Thyroid gland (tissue), 4 donors: ENCODE measurements at places on chromosomes 2 and 18. TPM values are rescaled to one million over a fixed set of nuclear protein-coding genes. Genes with fewer than 3 reads are reported as not detected.

DNA sequence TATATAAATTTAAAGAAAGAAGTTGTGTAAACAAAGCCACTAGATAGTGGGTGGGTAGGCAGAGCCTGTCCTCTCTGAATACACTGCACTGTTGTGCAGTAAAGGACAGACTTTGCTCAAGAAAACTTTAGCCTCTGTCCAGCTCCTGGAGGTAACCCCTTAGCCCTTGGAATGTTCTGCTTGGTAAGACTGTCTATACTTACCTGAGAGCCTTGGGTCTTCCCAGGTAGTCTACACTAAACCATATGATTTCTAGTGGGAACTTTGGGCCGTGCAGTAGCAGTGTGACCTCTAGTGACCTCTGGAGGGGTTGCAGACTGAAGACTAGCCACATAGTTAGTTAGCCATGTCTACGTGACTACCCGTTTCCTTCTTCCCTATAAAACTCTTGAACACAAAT lies 678.3 kb upstream of the NRXN1 start:
- no peak overlapping the region for H3K4me3 ChIP-seq
- H3K27me3 ChIP-seq: no peaks in the 10 kb centered on the region
- peaks cover 4% of the 10 kb centered on the region for H3K4me1 ChIP-seq

GRCh38 chr2:181324912-181325311 lies 132.3 kb upstream of the ITGA4 start:
- no peak overlapping the region for H3K4me3 ChIP-seq
- no peaks in the 10 kb centered on the region for H3K36me3 ChIP-seq
- H3K27ac ChIP-seq: no peak overlapping the region
- no peaks in the 10 kb centered on the region for H3K27me3 ChIP-seq
- H3K4me1 ChIP-seq: no peaks in the 10 kb centered on the region
- DNase-seq: no peak

DNA sequence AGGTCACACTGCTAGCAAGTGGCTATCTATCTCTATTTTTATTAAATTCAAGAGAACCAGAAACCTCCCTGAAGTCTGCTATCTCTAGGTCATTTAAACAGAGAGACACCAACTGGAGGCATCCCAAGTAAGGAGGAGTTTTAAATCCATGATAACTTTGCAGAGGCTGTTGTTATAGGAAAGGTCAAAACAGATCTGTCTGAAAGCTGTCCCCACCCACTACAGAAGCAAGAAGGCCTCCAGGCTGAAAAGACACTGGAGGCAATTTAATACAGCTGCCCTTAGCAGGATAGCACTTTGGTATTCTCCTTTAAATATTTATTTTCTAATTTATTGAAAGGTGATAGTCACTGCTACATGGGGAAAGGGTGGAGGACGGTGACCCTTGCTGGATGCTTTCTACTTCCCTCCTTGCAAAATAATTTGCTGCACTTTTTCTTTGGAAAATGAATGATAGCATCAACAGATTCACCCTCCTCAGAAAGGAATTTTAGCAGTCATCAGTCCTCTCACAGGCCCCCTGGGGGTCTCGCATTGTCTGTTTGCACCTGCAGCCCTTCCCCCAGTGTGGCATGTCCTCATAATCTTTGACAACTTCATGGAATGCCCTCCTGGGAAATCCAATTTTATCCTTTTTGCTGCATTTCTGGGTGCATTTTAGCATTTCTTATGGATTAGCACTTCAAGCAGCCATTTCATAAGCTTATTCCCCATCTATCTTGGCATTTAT lies 429.5 kb upstream of the TNP1 start:
- no peak overlapping the region for H3K4me3 ChIP-seq
- DNase-seq: no peak
- no peaks in the 10 kb centered on the region for H3K4me1 ChIP-seq
- no peaks in the 10 kb centered on the region for H3K27me3 ChIP-seq

- H3K27me3 ChIP-seq: no peaks in the 10 kb centered on the region
- DNase-seq: peak; percentile 42
- H3K4me1 ChIP-seq: peaks cover 10% of the 10 kb centered on the region
Measured at GRCh38 chr2:200138391-200139124, 167.9 kb upstream of the SPATS2L start.

- no peak overlapping the region for H3K27ac ChIP-seq
- no peak overlapping the region for H3K4me3 ChIP-seq
- no peak for DNase-seq
- no peaks in the 10 kb centered on the region for H3K4me1 ChIP-seq
- no peaks in the 10 kb centered on the region for H3K36me3 ChIP-seq
- no peaks in the 10 kb centered on the region for H3K27me3 ChIP-seq
Measured at GRCh38 chr2:214412679-214413078, 1.8 kb downstream of the VWC2L start.

GRCh38 chr2:233433794-233434193 lies 79.5 kb downstream of the DGKD start:
- no peak overlapping the region for H3K4me3 ChIP-seq
- peaks cover 10% of the 10 kb centered on the region for H3K4me1 ChIP-seq
- H3K27me3 ChIP-seq: no peaks in the 10 kb centered on the region
- H3K36me3 ChIP-seq: peaks cover 21% of the 10 kb centered on the region
- no peak overlapping the region for H3K27ac ChIP-seq
- DNase-seq: no peak

DNA sequence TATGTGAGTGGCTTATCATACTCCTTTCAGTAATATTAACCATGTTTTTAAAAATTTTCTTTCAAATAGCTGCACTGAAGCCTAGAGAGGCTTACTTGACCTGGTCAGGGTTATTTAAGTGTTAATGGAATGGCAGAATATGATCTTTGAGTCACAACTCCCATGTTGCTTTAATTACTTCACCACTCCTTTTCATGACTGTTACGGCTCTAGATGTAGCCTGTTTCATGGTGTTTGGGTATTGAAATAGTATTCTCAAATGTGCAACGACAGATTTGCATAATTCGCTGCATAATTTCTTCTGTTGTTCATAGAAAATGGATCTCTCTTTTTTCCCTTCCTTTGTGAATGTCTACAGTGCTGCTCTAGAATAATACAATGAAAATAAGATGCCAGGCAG lies 51.6 kb upstream of the PLA2R1 start:
- H3K4me3 ChIP-seq: no peak overlapping the region
- no peaks in the 10 kb centered on the region for H3K36me3 ChIP-seq
- no peaks in the 10 kb centered on the region for H3K4me1 ChIP-seq
- no peak overlapping the region for H3K27ac ChIP-seq
- H3K27me3 ChIP-seq: no peaks in the 10 kb centered on the region

DNA sequence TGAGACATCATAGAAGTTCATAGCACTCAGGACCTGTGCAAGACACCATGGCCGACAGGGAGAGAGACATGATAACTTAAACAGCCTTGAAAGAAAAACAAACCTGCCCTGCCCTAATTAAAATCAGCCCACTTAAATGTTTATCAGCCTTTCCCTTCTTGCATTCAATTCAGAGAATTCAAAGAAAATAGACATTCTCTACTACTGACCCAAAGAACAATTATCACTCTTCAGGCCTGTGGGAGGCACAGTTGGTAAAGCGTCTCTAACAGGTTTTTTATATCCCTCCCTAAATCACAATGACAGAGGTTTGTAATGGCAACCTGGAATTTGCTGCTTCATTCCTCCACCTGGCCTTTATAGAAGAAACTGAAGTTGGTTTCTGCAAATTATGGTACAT lies 1.7 kb downstream of the CDK15 start:
- H3K27ac ChIP-seq: no peak overlapping the region
- no peaks in the 10 kb centered on the region for H3K27me3 ChIP-seq
- no peak overlapping the region for H3K4me3 ChIP-seq
- H3K4me1 ChIP-seq: no peaks in the 10 kb centered on the region
- H3K36me3 ChIP-seq: no peaks in the 10 kb centered on the region

DNA sequence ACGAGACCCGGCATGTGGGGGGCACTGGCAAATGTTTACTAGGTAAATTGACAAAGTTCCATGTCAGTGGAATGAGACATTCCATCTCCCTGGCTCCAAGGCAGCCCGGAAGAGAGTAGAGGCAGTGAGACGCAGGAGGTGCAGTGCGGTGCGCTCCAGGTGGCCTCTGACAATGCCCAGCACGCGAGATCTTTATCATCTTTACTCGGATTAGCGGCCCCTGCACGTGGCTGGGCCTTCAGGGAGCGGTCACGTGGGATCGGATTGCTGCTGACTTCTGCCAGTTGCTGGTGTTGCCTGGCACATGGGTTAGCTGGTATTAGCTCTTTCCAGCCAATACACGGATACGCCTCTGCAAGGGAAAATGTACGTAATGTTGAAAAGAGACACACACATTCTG lies 151.2 kb upstream of the ALKAL2 start:
- no peak overlapping the region for H3K27ac ChIP-seq
- no peak for DNase-seq
- H3K4me3 ChIP-seq: no peak overlapping the region
- H3K27me3 ChIP-seq: no peaks in the 10 kb centered on the region

DNA sequence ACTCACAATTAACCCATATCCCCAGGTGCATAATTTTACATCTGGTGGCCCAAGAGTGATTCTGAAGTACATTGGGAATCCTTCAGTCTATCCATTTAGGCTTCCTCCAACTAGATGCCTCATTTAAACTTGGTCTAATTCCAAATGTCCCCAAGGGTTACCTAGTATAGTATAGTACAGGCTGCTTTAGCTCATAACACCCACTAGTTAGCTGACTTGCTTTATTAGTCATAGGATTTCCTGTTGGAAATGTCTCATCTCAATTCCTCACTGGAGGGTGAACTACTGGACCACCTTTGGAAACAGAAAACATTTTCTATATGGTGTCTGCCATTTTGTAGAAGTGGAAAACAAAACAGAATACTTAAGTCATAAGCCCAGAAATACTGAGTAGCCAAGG lies 202.5 kb upstream of the SESTD1 start:
- no peaks in the 10 kb centered on the region for H3K27me3 ChIP-seq
- no peak overlapping the region for H3K27ac ChIP-seq
- no peak overlapping the region for H3K4me3 ChIP-seq
- no peak for DNase-seq
- H3K4me1 ChIP-seq: no peaks in the 10 kb centered on the region

DNA sequence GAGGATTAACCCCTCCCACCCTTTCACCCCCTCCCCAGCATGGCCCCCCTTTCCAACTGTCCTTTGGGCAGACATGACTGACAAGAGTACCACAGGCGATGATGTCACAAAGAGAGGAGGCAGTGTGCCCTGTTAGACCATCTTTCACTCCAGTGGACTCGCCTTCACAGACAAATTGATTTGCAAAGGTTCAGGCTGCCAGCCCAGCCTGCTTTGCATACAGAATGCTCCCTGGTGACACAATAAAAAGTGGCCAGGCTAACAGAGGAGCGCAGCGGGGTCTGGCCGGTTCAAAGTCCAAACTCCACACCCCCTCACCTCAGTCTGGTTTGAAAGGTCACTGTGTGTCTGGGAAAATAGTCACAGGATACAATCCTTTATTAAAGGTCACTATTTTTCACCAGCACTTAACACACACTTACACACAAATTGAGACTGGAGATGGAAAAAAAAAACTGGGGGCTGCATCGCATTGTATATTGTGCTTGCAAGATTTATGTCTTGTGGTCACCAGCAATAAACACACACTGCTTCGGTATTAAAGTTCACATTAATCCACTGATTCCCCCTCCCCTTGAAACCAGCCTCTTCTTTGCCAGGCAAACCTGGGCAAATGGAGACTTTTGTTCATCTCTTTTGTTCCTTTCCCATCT lies 236.9 kb downstream of the BCL11A start:
- H3K4me1 ChIP-seq: no peaks in the 10 kb centered on the region
- no peaks in the 10 kb centered on the region for H3K36me3 ChIP-seq
- DNase-seq: no peak
- no peaks in the 10 kb centered on the region for H3K27me3 ChIP-seq
- no peak overlapping the region for H3K4me3 ChIP-seq

- no peak overlapping the region for H3K4me3 ChIP-seq
- H3K27me3 ChIP-seq: no peaks in the 10 kb centered on the region
- no peak for DNase-seq
- H3K4me1 ChIP-seq: no peaks in the 10 kb centered on the region
- H3K27ac ChIP-seq: no peak overlapping the region
- no peaks in the 10 kb centered on the region for H3K36me3 ChIP-seq
Measured at GRCh38 chr2:6948677-6949351, 31.6 kb downstream of the RNF144A start.

DNA sequence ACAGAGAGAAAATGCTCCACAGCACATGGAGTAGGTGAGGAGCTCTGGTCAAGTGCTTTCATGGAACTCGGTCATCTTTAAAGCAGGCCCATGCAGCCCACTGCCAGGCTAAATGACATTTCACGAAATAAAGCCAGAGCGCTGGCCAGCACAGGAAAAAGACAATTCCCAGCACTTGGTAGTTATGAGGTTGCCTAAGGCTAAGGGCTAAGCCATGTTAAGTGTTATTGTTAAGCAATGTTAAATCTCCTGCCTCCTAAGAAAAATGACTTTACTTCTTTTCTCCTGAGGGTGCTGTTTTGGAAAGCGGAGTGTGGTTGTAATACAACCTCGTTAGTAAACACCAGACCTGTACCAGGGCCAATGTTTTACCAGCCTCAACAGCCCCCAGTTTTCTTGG lies 125.9 kb upstream of the NRP2 start:
- H3K27me3 ChIP-seq: no peaks in the 10 kb centered on the region
- no peak overlapping the region for H3K27ac ChIP-seq
- H3K4me3 ChIP-seq: no peak overlapping the region
- no peaks in the 10 kb centered on the region for H3K36me3 ChIP-seq
- no peak for DNase-seq

DNA sequence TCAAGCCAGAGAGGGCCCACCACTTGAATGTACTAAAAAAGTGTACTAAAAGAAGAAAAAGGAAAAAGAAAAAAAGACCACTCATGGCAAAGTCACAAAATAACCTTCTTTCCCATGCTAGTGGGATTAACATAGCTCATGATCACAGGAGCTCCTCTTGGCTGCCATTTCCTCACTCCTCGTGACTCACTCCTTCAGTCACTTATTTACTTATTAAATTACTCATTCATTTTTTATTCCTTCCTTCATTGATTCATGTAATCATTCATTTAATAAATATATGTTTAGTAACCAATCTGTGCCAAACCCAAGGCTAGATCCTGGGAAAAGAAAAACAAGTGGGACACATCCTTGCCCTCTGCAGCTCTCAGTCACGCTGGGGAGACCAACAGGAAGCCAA lies 300.5 kb downstream of the INSIG2 start:
- no peaks in the 10 kb centered on the region for H3K27me3 ChIP-seq
- H3K4me1 ChIP-seq: no peaks in the 10 kb centered on the region
- DNase-seq: no peak
- H3K27ac ChIP-seq: no peak overlapping the region
- H3K4me3 ChIP-seq: no peak overlapping the region

GRCh38 chr2:34353509-34354113 lies 754.5 kb upstream of the FAM98A start:
- no peak overlapping the region for H3K27ac ChIP-seq
- no peaks in the 10 kb centered on the region for H3K4me1 ChIP-seq
- no peak overlapping the region for H3K4me3 ChIP-seq
- no peaks in the 10 kb centered on the region for H3K27me3 ChIP-seq

- DNase-seq: no peak
- no peaks in the 10 kb centered on the region for H3K27me3 ChIP-seq
- no peak overlapping the region for H3K27ac ChIP-seq
- no peaks in the 10 kb centered on the region for H3K36me3 ChIP-seq
Measured at GRCh38 chr2:119766944-119767343, 7.2 kb downstream of the PTPN4 start.

GRCh38 chr2:121044412-121044811 lies 240.6 kb downstream of the TFCP2L1 start:
- no peak overlapping the region for H3K4me3 ChIP-seq
- DNase-seq: no peak
- H3K27me3 ChIP-seq: no peaks in the 10 kb centered on the region
- H3K36me3 ChIP-seq: no peaks in the 10 kb centered on the region
- H3K4me1 ChIP-seq: no peaks in the 10 kb centered on the region

GRCh38 chr2:71937396-71937795 lies 210.3 kb downstream of the CYP26B1 start:
- no peak for DNase-seq
- H3K27ac ChIP-seq: no peak overlapping the region

The TBR1 gene
- 0.11 TPM for total RNA-seq

The DLX2 gene
- 0.78 TPM for total RNA-seq

The MAPRE3 gene
- 14.0 TPM for total RNA-seq

The CYTIP gene
- 5.5 TPM for total RNA-seq

The KATNAL2 gene
- 66.9 TPM for total RNA-seq

The ATG4B gene
- 89.4 TPM for total RNA-seq

The PROKR1 gene
- total RNA-seq: not detected

The CNNM3 gene
- total RNA-seq: 18.4 TPM
